Left ventricle myocardium superior (tissue), 1 donor: ENCODE measurements at places on chromosomes 2 and 18. TPM values are rescaled to one million over a fixed set of nuclear protein-coding genes. Genes with fewer than 3 reads are reported as not detected.
A peak's percentile ranks its signal among the peaks of the same experiment; 100 is the strongest.

The SIGLEC15 gene
- total RNA-seq = 0.10 TPM

The SERPINB11 gene
- not detected for total RNA-seq

The CFAP53 gene
- not detected for total RNA-seq

The ZBTB7C gene
- 2.1 TPM for total RNA-seq

The CPLX4 gene
- total RNA-seq = not detected

The MRPL19 gene
- 60.1 TPM for total RNA-seq

The ZNF892 gene
- total RNA-seq = 3.0 TPM

The BMP10 gene
- 0.25 TPM for total RNA-seq

The IMMT gene
- 301 TPM for total RNA-seq

GRCh38 chr2:149871091-149871885 lies 283.7 kb upstream of the MMADHC start:
- DNase-seq = no peak

- no peak for DNase-seq
These were observed 9.7 kb downstream of the SPP2 start for GRCh38 chr2:234060236-234060635.

DNA sequence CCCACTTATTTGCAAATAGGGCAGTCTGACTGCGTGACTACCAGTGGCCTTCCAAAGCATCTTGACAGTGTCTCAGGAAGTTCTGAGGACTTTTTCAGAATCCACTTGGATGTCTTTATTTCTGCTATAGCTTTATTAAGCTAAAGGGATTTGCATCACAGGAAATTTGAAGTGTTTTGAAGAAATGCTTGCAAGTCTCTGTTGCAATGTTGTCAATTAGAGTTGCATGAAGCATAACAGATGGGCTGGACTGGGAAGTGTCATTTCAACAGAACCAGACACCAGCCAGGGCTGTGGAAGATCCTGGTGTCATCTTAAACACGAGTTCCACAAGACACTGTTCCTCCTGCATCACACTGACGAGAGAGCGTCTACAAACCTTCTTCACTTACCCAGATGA lies 224.5 kb downstream of the EN1 start:
- no peak for DNase-seq

DNA sequence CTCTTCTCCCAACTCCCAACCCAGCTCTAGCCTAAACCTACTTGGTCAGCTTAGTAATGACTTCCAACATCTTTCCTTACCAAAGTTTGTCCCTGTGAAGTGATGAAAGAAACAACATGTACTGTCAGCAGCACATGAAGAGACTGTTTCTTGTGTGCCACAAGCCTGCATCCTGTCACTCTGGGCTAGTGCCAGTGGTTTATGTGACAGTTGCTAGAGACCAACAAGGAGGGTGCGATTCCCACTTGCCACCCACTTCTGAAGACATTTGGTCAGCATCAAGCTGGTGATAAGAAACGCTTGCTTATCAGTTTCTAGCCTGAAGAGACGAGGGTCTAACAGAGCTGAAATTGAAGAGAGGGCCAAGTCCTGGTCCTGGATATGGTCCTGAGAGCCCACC lies 132.6 kb downstream of the COL4A4 start:
- DNase-seq = no peak

DNA sequence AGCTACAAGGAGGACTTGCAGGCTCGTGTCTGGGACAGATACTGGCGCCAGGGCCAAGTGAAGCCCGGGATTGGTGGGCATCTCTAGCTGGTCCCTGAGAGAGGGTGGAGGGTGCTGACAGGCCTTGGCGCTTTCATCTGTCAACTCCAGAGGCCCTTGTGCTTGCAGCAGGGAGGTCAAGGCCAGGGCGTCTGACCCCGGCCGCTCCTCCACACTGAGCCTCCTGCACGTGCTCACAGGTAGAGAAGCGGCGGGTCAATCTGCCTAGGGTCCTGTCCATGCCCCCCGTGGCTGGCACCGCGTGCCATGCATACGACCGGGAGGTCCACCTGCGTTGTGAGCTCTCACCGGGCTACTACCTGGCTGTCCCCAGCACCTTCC lies 9.5 kb downstream of the CAPN10 start:
- DNase-seq = peak; percentile 74

DNA sequence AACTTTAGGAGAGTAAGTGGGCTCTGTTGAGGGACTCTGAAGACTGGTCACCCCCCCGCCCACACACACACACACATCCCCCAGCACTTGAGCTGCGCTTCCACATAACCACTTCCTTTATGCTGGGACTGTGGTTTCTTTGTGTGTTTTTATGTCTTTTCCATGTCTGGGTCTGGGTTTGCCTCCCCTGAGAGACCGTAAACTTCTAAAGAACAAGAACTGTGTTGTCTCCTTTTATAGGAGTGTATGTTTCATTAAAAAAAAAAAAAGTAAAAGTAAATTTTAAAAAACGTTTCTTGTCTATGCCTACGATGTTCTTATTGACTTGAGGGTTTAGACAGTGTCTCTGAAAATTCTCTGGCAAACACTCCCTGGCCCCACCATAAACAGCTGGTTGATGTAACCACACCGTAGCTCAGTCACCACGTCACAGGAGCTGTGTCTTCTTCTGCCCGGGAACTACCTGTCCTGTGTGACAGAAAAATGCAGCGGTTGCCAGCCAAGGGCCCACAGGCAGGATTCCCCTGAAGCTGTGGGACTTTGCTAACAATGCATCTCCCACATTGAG lies 68.0 kb downstream of the KLHL29 start:
- no peak for DNase-seq

DNA sequence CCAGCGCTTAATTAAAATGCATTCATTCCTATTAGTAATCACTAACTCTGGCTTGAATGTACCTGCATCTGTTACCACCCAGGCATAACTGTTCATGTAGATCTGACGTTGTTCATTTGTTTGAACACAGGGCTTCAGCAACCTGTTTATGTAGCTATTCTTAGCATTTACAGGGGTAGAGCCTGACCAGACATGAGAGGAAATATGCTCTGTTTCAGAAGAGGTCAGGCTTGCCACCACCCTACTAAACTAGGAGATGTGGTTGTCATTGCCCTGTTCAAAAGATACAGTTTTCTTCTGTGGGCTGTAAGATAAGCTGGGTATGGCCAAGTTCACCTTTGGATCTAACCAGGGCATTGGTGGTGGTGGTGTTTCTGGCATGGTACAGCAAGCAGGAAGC lies 8.8 kb downstream of the MGAT5 start:
- DNase-seq = no peak

DNA sequence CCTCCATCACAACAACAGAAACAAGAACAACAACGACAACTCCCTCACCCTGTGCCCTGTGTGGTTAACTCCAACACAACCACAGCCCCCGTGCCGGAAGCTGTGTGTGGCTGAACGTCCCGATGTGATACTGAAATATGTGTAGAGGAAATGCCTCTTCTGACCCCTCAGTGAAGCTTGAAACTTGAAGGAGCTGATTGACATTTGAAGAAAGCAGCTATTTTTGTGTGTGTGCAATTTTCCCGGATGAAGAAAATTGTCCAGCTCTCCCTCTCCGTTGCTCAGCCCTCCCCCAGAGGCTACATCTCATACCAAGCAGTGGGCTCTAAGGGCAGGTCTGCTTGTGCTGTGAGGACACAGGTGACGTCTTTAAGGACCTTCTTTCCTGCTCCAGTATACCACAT lies 173.8 kb downstream of the ICOS start:
- no peak for DNase-seq

GRCh38 chr2:196331851-196332250 lies 160.5 kb upstream of the STK17B start:
- DNase-seq = no peak

- no peak for DNase-seq
These were observed 207.5 kb upstream of the HAAO start for GRCh38 chr2:42999856-43000241.

- DNase-seq = no peak
These were observed 3.8 kb downstream of the FKBP7 start for GRCh38 chr2:178474560-178474959.

- DNase-seq = no peak
These were observed 86.0 kb downstream of the DTNB start for GRCh38 chr2:25587361-25587760.

DNA sequence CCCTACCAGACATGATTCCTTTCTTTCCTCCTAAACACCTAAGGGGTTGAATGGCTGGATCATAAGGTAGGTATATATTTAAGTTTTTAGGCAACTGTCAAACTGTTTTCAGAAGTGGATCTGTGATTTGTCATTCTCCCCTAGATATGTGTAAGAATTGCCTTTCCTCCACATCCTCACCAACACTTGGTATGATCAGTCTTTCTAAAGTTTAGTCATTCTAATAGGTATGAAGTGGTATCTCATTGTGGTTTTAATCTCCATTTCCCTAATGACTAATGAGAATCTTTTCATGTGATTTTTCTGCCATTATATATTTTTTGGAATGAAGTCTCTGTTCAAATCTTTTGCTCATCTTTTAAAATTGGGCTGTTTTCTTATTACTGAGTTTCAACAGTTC lies 122.1 kb downstream of the TFCP2L1 start:
- DNase-seq = no peak

GRCh38 chr2:173134703-173135102 lies 59.1 kb downstream of the MAP3K20 start:
- DNase-seq = no peak

DNA sequence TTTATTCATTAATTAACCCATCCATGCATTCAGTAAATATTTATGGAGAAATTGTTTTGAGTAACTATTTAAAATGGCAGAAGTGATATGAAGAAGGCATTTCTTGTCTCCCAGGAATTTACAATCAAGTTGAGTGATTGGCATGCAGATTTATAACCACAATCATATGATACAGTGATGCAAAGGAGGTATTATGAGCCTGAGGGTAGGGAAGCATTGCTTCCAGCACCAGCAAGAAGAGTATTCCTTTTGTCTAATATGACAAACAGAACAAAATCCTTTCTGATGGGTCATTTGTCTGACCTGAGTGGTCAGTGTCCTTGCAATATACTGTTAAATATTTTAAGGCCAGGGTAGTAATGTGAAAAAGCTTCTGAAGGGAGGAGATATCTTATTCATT lies 244.2 kb upstream of the RGPD4 start:
- DNase-seq = no peak

DNA sequence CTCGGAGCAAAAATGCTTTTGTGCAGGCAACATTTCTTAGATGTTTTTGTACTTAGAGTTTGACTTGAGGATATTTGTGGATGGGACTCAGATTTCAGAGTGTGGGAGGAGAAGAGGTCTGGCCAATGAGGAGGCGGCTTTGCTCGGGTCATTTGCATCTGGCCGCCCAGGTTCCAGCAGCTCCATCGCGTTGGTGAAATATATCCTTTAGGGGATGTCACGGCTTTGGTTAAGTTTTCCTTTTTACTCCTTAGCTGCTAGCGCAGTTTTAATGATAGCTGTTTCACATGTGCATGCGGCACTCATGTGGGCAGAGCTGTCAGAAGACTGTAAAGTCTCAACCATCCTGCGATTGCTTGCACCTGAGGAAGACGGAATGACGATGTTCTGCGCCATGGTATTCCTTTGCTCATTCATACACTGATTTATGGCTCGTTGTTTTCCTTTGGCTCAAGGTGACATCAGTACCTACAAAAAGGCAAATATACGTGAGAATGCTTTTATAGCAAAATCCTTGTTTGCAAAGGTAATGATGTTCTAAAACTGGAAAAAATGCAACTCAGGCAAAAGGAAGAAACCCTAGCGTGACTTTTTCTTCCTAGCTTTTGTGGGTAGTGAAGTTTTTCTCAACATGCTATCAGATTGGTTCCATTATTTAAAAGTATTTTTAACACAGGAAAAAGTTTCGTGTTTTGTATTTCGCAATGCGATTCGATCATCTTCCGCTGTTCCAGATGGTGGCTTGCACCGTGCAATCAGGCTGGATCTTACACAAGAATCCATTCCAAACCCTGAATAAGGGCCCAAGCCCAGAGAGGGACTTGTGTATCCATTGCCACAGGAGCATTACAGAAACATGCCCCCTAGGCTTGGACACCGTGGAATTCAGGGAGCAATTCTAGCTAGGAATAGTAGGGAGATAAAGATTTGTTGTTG lies 70.5 kb upstream of the ZNF516 start:
- peak; percentile 75 for DNase-seq

DNA sequence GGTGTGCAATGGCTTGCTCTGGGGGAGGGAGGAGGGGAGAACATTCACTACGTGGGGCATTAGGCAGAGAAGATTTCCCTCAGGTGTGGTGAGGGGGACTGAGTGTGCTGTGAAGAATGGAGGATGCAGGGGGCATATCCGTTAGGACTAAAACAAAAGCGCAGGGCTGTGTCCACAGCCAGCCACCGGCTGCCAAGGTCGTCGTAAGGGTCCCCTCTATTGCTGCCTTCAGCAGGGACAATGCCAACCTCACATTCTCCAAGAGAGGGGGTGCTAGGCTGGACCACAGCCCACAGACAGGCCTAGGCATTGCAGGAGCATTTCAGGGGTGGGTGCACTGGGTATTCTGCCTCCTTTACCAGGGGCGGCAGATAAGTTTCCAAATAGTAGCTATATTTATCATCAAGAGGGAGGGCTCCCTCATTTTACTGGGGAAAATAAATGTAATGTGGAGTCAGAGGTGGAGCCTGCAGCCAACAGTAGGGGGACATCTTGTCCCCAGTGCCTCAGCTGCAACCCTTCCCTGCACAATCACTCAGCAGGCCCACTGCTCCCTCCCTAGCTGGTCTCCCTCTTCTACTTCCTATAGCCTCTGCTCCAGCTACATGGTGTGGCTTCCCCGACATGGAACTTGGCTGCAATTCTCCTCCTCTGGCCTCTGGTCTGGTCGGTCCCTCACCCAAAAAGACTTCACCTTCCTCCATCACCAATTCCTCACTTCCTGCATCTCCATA lies 74.9 kb upstream of the OTOF start:
- no peak for DNase-seq

- DNase-seq = no peak
These were observed 155.7 kb upstream of the TCF4 start for GRCh38 chr18:55743736-55744135.

- peak; percentile 97 for DNase-seq
These were observed at the start of gene PRADC1 for GRCh38 chr2:73233154-73233931. TSS of gene PRADC1 (minus strand) at chr2:73233239. CDS start at chr2:73233160, 79 bp downstream.

DNA sequence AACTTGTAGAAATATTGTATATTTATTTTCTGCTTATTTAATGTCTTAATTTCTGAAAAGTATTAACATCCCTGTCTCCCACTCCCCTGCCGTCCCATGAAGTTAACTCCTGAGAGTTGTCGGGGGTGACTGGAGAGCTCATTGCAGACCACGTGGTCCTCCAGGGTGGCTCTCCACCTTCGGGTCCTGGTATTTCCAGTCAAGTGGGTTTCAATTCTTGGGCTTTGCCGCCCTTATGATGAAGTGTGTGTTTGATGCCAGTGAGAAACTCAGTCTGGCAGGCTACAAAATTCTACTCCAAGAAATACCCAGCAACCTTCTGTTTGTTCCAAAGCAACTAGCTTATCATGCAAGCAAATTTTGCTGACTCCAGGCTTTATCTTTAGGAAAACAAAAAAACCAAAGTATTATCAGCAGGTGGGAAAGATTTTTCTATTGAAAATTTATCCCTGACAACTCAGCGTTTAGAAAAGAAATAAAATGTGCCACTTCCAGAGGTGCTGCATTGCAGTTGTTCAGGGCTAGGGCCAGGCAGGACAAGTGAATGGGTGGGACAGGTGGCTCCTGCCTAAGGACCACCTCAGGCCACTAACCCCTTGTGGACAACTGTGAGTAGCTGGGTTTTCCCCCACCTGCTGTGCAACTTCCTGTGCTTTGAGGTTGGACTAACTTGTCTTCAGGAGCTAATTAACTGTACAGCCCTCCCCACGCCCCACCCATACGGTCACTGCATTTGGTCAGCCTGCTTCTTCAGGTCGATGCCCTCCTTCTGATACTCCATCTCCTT lies 46.6 kb downstream of the BCL2L11 start:
- no peak for DNase-seq

- DNase-seq = peak; percentile 61
These were observed 823 bp upstream of the RNU2-63P start for GRCh38 chr2:88016960-88017779.
